Right atrium auricular region (tissue), 2 donors: ENCODE measurements at places on chromosomes 1 and 21.

DNA sequence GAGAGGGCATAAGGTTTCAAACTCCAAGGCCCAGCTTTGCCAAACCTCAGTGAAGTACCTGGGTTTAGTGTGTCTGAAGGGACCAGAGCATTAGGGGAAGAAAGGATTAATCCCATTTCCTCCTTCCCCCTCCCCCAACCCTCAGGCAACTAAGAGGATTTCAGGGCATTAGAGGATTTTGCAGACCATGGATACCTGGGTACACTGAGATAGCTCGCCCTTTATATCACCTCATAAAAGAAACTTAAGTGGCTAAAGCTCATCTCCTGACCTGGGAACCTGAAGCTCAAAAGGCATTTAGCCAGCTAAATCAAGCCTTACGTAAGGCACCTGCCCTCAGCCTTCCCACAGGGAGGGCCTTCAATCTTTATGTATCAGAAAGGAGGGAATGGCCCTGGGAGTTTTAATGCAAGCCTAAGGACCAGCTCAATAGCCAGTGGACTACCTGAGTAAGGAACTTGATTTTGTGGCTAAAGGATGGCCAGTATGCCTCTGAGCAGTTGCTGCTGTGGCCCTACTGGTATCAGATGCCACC is 26.4 kb upstream of the SMYD3 start:
- H3K4me3 ChIP-seq: no peak overlapping the region
- no peaks in the 10 kb centered on the region for H3K36me3 ChIP-seq
- peak; percentile 1 for DNase-seq

GRCh38 chr1:232901255-232901654 is 49.2 kb upstream of the NTPCR start:
- H3K4me3 ChIP-seq: no peak overlapping the region
- H3K27me3 ChIP-seq: no peaks in the 10 kb centered on the region
- no peaks in the 10 kb centered on the region for H3K4me1 ChIP-seq
- DNase-seq: no peak
- no peaks in the 10 kb centered on the region for H3K36me3 ChIP-seq
- H3K27ac ChIP-seq: no peak overlapping the region

DNA sequence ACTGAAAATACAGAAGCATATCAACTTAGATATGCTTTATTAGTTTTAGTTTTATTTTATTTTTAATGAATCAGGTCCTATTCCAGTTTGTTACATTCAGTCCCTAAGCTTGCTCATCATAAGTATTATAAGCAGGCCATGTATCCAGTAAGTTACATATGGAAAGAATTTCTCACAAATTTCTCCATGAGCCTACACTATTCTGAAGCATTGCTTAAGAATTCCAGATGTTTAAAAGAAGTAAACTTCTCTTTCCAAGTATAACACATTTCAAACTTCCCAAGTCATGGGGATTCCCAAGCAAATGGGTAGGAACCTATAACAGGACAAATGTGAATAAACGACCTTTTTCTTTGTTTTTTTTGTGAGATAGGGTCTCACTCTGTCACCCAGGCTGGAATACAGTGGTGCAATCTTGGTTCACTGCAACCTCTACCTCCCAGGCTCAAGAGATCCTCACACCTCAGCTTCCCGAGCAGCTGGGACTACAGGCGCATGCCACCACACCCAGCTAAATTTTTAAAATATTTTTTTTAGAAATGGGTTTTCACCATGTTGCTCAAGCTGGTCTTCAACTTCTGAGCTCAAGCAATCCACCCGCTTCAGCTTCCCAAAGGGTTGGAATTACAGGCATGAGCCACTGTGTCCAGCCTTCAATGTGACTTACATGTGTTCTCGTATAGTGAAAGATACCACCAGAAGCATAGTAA is 39.0 kb downstream of the ST7L start:
- no peak overlapping the region for H3K27ac ChIP-seq
- H3K36me3 ChIP-seq: peaks cover 66% of the 10 kb centered on the region
- H3K4me1 ChIP-seq: no peaks in the 10 kb centered on the region
- H3K4me3 ChIP-seq: no peak overlapping the region
- no peaks in the 10 kb centered on the region for H3K27me3 ChIP-seq

GRCh38 chr1:9128520-9129265 is at the start of gene GPR157:
TSS of gene GPR157 (minus strand) at chr1:9129102. CDS start at chr1:9129027, 75 bp downstream.
- no peaks in the 10 kb centered on the region for H3K36me3 ChIP-seq
- H3K27me3 ChIP-seq: no peaks in the 10 kb centered on the region
- peak; percentile 80 for DNase-seq
- H3K27ac ChIP-seq: peak within 1 kb of the TSS; percentile 91
- no peaks in the 10 kb centered on the region for H3K4me1 ChIP-seq
- H3K4me3 ChIP-seq: peak within 1 kb of the TSS; percentile 63

GRCh38 chr1:116516631-116517030 is 54.2 kb downstream of the CD58 start:
- no peak for DNase-seq
- no peak overlapping the region for H3K27ac ChIP-seq
- peaks cover 7% of the 10 kb centered on the region for H3K4me1 ChIP-seq
- H3K27me3 ChIP-seq: no peaks in the 10 kb centered on the region
- peaks cover 6% of the 10 kb centered on the region for H3K36me3 ChIP-seq

- DNase-seq: no peak
- H3K4me1 ChIP-seq: no peaks in the 10 kb centered on the region
- no peak overlapping the region for H3K4me3 ChIP-seq
- H3K27ac ChIP-seq: no peak overlapping the region
- no peaks in the 10 kb centered on the region for H3K36me3 ChIP-seq
Observed at GRCh38 chr1:115237023-115237422, 101.0 kb downstream of the NGF start.

DNA sequence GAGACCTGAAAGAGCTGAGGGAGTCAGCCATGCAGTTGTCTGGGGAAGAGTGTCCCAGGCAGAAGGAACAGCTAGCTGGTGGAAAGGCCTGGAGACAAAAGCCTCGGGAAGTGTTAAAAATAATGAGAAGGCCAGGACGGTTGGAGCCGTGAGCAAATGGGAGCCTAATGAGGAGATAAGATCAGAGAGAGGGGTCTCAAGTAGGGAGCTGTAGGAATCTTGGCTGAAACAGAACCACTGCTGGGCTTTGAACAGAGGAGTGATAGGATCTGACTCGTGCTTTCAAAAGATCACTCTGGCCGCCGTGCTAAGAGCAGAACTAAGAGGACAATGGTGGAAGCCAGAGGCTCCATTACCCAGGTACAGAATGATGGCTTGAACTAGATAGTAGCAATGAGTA is 1.9 kb upstream of the FOXJ3 start:
- DNase-seq: no peak
- H3K27ac ChIP-seq: no peak overlapping the region
- H3K36me3 ChIP-seq: no peaks in the 10 kb centered on the region
- H3K4me1 ChIP-seq: peaks cover 36% of the 10 kb centered on the region
- H3K4me3 ChIP-seq: no peak overlapping the region

GRCh38 chr1:35873243-35873750 is 9.7 kb upstream of the AGO1 start:
- DNase-seq: no peak
- H3K36me3 ChIP-seq: no peaks in the 10 kb centered on the region
- H3K4me3 ChIP-seq: no peak overlapping the region
- no peaks in the 10 kb centered on the region for H3K27me3 ChIP-seq
- H3K27ac ChIP-seq: no peak overlapping the region
- H3K4me1 ChIP-seq: no peaks in the 10 kb centered on the region

GRCh38 chr1:21666576-21667320 is 2.4 kb downstream of the RAP1GAP start:
- peaks cover 3% of the 10 kb centered on the region for H3K27me3 ChIP-seq
- H3K4me1 ChIP-seq: peaks cover 66% of the 10 kb centered on the region
- H3K36me3 ChIP-seq: no peaks in the 10 kb centered on the region
- DNase-seq: no peak
- no peak overlapping the region for H3K4me3 ChIP-seq
- peak overlapping the region; percentile 70 for H3K27ac ChIP-seq

GRCh38 chr1:179337288-179337687 is 28.5 kb upstream of the AXDND1 start:
- no peak overlapping the region for H3K27ac ChIP-seq
- no peaks in the 10 kb centered on the region for H3K4me1 ChIP-seq
- H3K36me3 ChIP-seq: peaks cover 6% of the 10 kb centered on the region
- no peaks in the 10 kb centered on the region for H3K27me3 ChIP-seq
- no peak overlapping the region for H3K4me3 ChIP-seq
- no peak for DNase-seq

GRCh38 chr1:3097861-3098260 is 28.9 kb downstream of the PRDM16 start:
- DNase-seq: no peak
- H3K27me3 ChIP-seq: no peaks in the 10 kb centered on the region
- no peak overlapping the region for H3K27ac ChIP-seq

DNA sequence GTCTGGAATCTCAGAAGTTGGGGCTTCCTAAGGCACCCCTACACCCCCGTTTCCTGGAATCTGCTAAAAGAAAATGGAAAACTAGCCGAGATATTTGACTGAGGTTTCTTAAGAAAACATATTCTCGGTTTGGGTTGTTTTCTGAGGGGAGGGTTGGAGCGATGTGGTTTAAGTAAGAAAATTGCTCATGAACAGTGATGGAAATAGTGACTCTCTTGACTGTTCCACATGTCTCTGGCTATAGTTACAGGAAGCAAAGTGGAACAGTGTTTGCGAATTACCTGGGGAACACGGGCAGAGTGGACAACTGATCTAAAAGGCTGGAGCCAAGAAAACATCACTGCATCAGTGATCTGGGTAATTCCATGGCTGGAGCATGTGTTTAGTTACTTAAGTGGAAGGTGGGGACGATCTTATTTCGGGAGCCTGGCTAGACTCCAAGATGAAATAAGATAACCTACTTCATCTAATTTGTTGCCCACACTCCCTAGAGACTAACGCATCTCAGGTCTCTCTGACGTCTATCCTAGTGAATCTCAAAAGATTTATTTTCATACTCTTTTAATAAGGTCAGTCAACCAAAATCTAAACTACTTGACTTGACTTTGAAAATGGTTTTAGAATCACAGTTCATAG is 92.4 kb downstream of the KCNJ15 start:
- DNase-seq: no peak
- no peaks in the 10 kb centered on the region for H3K4me1 ChIP-seq
- H3K27me3 ChIP-seq: no peaks in the 10 kb centered on the region
- H3K4me3 ChIP-seq: no peak overlapping the region

- DNase-seq: no peak
- no peak overlapping the region for H3K27ac ChIP-seq
- no peaks in the 10 kb centered on the region for H3K36me3 ChIP-seq
Observed at GRCh38 chr1:227913764-227914721, 33.7 kb downstream of the WNT9A start.

- peaks cover 34% of the 10 kb centered on the region for H3K4me1 ChIP-seq
- no peaks in the 10 kb centered on the region for H3K36me3 ChIP-seq
- peak overlapping the region; percentile 85 for H3K27ac ChIP-seq
- H3K4me3 ChIP-seq: no peak overlapping the region
- no peak for DNase-seq
Observed at GRCh38 chr21:25934130-25934529, 199.4 kb downstream of the GABPA start.

DNA sequence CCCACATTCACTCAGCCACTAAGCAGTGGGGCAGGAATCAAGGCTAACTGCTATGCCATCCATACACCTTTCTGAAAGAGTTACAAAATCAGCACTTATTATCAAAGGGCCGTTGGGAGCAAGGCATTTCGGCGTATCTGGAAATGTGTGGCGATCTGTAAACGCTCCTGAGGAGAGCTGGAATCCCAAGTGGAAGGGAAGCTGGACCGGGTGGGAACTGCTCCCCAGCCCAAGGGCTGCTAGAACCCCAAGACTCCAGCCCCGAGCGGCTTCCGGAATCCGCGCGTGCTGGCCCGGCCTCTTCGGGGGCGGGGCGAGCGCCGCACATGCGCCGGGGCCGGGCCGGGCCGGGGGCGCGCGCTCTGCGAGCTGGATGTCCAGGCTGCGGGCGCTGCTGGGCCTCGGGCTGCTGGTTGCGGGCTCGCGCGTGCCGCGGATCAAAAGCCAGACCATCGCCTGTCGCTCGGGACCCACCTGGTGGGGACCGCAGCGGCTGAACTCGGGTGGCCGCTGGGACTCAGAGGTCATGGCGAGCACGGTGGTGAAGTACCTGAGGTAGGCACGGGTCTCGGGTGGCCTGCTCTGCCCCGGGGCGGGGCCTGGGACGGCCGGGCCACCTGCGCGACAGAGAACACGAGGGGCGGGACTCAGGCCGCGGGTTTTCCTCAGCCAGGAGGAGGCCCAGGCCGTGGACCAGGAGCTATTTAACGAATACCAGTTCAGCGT is at the start of gene NAXE:
TSS of gene NAXE (plus strand) at position 345 of the 726 bp plus-strand sequence. CDS start at position 374, 29 bp downstream.
- H3K4me1 ChIP-seq: peaks cover 14% of the 10 kb centered on the region
- H3K27ac ChIP-seq: peak within 1 kb of the TSS; percentile 86
- peak; percentile 60 for DNase-seq
- H3K4me3 ChIP-seq: peak within 1 kb of the TSS; percentile 71

DNA sequence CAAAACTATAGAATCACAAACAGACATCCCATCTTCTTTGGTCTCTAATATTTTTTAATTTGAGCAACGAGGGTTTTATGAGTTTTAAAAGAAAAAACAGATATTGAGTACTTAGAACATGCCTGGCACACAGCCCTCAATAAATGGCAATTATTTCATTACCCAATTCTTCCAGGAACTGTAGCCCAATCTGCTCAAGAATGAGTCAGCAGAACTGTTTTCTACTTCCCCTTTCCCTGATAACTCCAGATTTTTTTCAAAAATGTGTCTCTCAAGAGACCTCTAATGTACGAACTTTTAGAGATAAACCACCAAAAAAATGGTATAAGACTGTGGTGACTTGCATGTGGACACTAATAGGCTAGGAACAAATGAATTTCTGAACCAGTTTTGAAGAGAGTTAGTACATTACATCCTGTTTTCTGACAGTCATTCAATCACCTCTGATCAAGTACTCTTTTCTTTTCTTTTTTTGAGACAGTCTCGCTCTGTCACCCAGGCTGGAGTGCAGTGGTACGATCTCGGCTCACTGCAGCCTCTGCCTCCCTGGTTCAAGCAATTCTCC is 11.5 kb downstream of the ABL2 start:
- H3K36me3 ChIP-seq: no peaks in the 10 kb centered on the region
- no peaks in the 10 kb centered on the region for H3K4me1 ChIP-seq
- no peak for DNase-seq
- H3K27me3 ChIP-seq: no peaks in the 10 kb centered on the region
- peak overlapping the region; percentile 37 for H3K27ac ChIP-seq

GRCh38 chr1:23122796-23123195 is 45.9 kb downstream of the LUZP1 start:
- no peak for DNase-seq
- H3K4me1 ChIP-seq: no peaks in the 10 kb centered on the region
- no peaks in the 10 kb centered on the region for H3K36me3 ChIP-seq
- H3K27me3 ChIP-seq: no peaks in the 10 kb centered on the region
- no peak overlapping the region for H3K27ac ChIP-seq
- H3K4me3 ChIP-seq: no peak overlapping the region

DNA sequence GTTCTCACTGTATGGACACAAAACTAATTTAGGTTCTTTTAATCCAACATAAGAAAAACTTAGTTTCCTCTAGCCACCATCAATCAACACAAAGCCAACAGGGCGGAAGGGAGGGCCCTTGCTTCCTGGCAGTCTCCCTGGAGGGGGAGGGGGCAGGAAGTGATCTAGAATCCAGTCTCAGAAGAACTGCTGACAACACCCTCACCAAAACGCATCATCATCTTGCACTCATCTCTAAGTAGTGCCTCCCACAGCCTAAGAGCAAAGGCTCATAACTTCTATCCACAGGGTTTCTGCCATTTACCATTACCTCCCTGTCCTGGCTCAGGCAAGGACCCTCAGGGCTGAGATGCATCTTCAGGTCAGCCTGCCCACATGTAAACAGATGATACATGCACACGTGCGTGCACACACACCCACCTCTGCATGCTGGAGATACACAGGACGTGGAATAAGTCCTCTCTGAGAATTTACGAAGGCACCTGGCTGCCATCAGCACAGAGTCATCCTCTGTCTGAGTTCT is 20.5 kb downstream of the HIVEP3 start:
- no peaks in the 10 kb centered on the region for H3K36me3 ChIP-seq
- H3K4me1 ChIP-seq: peaks cover 38% of the 10 kb centered on the region
- DNase-seq: no peak
